ENCODE measurements at places on chromosomes 7 and 10.

DNA sequence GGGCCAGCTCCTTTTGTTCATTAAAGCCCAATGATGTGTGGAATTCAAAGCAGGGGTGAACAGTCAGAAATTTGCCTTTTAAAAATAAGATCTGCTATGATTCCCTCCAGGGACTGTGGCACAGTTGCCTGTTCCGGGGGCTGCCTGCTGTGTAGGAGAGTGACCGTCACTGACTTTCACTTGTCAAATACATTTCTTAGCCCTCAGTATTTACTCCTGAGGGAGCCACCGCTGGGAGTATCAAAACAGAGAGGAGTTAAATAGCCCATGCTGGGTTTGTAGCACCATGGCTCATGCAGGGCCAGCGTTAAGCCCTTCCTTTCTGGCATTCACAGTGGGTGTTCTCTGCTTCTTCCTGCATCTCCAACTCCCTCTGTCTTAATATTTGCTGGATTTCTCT is 897.8 kb downstream of the SORCS3 start:
- DNase-seq = no peak

- DNase-seq = no peak
Observed at GRCh38 chr10:13741438-13741837, 154.7 kb downstream of the PRPF18 start.

DNA sequence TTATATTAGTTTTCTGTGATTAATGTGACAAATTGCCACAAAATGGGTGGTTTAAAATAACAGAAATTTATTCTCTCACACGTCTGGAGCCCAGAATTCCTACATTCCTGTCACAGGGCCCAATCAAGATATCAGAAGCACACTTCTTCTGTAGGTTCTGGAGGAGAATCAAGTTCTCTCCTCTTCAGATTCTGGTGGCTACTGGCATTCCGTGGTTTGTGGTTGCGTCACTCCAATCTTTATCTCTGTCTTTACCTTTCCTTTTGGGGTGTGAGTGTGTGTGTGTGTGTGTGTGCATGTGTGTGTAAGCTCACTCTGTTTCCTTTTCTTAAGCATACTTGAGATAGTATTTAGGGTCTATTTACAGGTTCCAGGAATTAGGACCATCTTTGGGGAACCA is 115.5 kb upstream of the DKK1 start:
- no peak for DNase-seq

DNA sequence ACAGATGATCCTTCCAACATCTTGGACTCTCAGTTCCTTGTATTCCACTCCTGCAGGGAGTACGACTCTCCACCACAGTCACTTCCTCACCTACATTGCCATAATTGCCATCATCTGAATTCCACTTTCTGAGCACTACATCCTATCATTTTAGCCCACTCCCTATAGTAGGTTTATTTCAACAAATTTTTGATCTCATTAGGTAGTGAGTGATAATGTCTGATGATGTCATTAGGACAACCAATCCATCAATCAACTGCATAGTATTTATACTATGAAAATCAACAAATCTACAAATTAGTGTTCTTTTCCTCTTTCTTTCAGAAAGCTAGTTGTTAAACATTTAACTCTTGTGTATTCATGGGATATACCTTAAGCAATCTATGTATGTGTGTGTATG is 13.7 kb upstream of the TRA2A start:
- no peak for DNase-seq

GRCh38 chr7:75789361-75789924 is 17.4 kb upstream of the CCL26 start:
- DNase-seq = no peak

DNA sequence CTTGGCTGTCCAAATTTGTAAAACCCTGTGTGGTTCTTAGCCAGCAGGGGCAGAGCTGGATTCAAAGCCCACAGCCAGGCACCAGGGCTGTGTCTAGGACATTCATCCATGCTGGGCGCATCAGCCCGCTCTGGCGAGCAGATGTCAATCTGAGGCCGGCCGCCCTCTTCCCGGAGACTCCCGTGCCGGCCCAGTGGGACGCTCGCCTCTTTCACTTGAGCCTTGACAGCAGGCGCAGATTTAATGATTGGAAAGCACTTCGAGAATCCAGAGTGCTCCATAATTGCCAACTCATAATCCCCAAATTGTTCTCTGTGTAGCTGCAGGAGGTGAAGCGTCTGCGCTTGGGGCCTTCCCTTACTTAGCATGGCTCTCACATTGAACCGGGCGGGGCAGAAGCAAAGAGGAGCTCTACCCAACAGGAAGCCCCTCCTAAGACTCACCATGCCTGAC is 36.7 kb downstream of the SLIT1 start:
- no peak for DNase-seq

DNA sequence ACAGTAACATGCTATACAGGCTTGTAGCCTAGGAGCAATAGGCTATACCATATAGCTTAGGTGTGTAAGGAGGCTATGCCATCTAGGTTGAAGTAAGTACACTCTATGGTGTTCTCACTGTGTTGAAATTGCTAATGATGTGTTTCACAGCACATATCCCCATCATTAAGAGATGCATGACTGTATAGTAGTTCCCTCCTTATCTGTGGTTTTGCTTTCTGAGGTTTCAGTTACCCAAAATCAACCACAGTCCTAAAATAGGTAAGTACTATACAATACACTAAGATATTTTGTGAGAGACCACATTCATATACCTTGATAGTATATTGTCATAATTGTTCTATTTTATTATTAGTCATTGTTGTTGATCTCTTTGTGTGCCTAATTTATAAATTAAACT is 12.7 kb downstream of the FZD1 start:
- no peak for DNase-seq

GRCh38 chr7:98315318-98315993 is 34.0 kb downstream of the BRI3 start:
- DNase-seq = no peak

DNA sequence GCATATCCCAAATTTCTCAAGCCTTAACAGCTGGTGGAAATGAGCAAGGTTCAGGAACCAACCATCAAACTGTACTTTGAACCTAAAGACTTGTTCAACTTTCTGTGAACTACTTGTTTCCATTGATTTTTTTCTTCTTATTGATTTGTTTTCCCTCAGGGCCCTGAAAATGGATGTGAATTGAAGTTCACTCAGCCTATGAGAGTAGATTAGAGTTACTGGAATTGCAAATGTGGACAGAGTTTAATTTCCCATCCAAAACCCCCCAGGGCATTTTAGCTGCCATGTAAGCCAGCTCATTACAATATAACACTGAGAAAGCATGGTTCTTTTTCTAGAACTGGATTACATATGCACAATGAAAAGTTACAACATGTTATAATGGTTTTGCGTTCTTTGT is 1105.7 kb downstream of the REEP3 start:
- DNase-seq = no peak

GRCh38 chr10:25704622-25705021 is 229.4 kb upstream of the MYO3A start:
- DNase-seq = no peak

- DNase-seq = no peak
Observed at GRCh38 chr7:64625114-64626082, 40.5 kb upstream of the ZNF107 start.

DNA sequence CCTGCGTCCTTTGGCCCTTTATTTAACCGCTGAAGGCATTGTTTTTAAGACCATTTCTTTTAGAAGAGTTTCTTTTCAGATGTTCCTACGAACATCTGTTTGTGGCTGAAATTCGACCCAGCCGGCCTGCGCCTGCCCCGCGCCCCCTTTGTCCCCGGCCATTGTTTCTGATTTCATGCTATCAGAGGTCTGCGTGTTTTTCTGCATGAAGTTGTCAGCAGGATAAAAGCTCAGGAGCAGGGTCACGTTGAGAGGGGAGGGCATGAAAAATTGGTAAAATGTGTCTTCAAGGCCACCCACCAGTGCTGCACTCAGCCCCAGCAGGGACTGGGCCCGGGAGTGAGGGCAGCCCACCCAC is 43.1 kb downstream of the NKX6-2 start:
- no peak for DNase-seq

GRCh38 chr10:2874963-2875362 is 192.4 kb upstream of the PFKP start:
- no peak for DNase-seq

DNA sequence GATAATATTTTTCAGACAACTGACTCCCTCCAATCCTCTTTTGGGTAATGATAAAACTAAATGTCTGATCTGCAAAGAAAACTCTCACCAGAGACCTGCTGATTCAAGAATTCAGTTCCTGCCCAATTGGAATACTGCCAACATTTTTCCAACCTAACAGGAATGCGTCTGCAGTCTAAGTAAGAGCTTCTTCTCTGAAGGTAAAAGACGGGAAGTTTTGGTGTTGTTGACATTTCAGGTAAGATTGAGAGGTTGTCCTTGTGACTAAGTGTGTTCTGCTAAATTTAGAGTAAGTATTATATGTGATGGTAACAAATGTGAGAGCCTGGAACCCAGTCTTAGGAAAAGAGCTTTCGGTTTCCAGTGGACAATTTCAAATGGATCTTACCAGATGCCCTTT is 17.6 kb downstream of the IFIT5 start:
- no peak for DNase-seq

- DNase-seq = no peak
Observed at GRCh38 chr7:81887098-81888090, 117.5 kb upstream of the HGF start.

DNA sequence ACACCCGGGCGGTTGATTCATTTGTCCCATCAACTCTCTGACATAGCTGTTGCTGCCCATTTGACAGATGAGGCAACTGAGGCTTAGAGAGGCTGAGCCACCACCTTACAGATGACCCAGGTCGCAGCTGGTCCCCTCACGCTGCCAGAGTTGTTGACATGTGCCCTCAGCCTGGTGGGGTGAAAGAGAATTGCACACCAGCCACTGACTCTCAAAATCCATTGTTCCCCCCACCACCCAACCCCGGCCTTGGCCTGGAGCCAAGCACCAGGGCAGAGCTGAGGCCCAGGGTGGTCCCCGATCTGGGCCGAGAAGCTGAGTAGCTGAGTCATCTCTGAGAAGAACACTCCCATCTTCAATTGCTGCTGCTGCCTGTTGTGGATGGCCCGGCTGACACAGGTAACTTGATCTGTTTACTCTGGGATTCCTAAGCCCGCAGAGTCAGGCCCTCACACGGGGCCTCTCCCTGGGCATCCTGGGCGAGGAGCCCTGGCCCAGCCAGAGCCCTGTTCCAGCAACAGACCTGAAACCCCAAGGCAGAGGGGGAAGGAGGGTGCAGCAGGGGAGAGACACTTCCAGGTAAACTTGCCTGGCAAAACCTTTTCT is 27.5 kb downstream of the PVRIG start:
- DNase-seq = no peak

DNA sequence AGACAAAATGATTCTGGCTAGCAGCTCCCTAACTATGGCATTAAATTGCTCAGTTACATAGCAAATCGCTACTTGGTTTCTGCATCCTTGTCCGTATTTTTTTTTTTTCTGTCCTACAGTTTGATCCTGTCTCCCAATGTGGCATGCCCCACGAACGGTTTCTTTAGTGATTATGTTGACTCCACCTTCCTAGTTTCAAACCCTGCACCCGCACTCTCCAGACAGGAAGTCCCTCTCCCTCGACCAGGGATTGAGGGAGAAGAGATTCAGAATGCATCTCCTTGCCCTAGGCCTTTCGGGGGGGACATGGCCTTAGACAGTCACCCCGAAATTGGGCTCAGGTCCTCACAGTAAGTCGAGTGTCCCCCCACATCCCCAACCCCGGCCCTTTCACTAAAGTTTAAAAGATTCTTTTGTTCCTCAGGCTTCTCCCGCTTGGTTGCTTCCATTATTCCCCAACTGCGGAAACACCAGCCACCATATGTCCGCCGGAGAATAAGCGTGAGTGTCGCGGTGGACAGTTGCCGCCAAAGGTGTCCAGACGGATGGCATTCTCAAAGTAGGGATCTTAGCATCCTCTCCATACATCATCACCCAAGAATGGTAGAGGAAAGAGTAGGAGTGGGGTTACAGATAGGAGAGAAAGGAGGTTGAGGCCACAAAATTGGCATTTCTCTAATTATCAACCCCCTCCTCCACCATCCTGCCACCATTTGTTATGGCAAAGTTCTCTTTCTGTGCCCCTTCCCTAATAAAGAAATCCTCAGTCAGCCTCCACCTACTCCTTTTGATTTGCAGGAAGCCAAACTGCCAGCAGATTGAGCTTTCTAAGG is 7.3 kb downstream of the EVX1 start:
- DNase-seq = no peak

GRCh38 chr7:93944673-93945072 is 23.1 kb downstream of the GNG11 start:
- DNase-seq = no peak
